ENCODE measurements at places on chromosomes 4 and X.

- DNase-seq: no peak
Measured at GRCh38 chrX:47864300-47864699, 27.6 kb downstream of the ZNF81 start.

DNA sequence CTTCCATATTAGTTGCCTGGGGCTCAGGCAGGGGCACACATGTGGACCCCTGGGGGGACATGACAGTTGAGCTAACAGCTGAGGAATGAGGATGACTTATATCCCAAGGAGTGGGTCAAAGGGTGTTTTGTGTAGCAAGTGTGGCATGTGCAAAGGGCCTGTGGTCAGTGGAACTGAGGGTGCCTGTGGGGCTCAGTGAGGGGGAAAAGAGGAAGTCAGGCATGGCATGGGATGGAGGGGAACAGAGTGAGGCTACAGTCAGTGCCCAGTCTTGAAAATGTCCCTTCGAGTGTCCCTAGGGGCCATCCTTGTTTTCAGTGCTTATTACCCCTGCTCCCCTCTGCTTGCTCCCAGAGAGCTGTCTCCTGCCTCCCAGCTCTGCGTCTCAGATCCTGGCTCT, 64.3 kb upstream of the CD99 start:
- DNase-seq: no peak

DNA sequence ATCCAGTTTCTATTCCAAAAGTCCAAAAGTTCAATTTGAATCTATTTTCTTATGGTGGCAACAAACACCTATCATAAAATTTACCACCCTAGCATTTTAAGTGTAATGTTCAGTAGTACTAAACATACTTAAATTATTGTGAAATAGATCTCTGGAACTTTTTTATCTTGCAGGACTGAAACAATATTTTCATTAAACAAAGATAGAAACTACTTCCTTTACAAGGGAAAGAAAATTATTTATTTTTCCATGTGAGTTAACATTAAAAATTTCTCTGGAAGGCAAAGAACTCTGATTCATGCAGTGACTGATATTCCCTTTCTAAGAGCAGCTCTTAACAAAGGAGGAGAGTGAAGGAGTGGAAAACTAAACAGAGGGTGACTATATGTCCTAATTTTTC, 40.2 kb downstream of the ADH7 start:
- DNase-seq: no peak

DNA sequence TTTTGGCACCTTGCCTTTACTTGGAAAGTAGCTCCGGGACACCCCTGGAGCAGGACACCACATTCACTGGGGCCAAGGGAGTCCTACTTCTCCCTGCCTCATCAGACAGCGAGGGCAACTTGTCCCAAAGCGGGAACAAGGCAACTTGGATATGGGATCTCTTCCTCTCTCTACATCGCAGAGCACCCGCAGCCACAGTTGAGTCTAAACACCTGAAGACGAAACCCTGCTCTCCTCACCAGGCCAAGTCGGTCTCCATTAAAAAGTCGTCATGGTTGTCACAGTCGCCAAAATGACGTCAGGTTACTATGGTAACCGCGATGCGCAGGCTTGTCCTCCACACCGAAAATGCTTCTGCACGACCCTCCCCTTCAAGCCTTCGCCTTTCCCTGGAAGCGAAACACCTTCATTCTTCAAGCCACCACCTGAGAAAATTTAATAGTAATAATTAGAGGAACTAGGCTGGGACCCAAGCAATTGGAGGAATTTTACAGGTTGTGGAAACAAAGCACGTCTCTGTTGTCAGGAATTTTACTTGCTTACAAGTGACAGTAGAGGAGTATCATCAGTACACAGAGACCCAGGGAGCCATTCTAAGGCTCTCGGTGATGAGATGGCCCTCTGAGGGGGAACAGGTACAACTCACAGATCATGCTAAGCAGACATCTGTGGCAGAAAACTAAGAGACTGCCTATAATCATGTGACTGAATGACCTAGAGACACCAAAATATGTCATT, 30.5 kb upstream of the TCEAL4 start:
- DNase-seq: peak; percentile 70

- no peak for DNase-seq
Measured at GRCh38 chr4:115334736-115335411, 221.5 kb upstream of the NDST4 start.

- DNase-seq: no peak
Measured at GRCh38 chrX:11611965-11612364, 53.8 kb downstream of the ARHGAP6 start.

Measured in glutamatergic neuron (in vitro differentiated cells).